ENCODE measurements at places on chromosomes 5 and 9.

DNA sequence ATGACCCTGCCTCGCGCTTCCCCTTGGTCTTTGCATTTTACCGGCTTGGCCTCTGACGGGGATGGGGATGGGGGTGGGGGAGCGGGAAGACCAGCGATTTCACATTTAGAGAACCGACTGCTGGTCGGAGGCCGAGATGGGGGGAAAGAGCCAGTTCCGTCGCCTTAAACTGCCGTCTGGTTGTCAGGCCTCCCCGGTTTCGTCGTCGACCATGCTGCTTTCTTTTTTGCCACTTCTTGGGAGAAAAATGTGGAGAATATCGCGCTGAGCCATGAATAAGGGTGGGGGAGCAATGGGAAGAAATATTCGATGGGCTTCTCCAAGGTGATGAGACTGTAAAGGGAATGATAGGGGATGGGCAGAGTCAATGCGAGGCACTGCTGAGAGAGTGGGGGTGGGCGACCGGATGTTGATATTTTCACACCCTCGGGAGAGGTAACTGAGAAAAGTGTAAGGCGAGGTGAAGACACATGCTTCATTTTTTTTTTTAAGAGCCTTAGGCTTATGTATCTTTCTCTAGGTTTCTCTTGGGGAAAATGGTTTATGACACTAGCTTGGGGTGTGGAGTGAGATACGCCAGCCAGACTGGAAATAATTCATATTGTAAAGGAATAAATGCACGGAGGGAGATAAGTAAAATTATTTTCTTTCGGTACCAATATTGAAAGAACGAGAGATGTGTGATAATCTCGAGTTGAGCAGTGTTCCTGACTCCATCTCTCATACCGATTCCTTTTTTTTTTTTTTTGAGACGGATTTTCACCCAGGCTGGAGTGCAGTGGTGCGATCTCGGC, 1.1 kb downstream of the KIF2A start:
- no peak for DNase-seq

DNA sequence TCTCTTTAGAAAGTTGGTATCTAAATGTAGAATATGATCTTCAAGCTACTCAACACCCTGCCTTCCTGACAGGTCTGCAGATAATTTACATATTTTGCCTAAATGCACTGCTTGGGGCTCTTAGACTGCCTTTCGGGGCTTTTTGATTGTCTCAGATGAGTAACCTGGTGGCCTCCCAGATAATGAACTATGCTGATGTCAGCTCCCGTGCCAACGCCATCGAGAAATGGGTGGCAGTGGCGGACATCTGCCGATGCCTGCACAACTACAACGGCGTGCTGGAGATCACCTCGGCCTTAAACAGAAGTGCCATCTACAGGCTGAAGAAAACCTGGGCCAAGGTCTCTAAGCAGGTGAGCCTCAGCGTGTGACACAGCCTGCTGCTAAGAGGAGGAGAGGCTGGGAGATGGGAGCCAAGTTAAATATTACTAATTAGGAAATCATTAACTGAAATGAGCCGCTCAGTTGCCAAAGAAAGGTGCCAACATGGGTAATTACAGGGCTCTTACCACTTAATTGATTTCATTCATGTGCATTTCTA, 20.8 kb upstream of the CKMT2 start:
- DNase-seq: no peak

DNA sequence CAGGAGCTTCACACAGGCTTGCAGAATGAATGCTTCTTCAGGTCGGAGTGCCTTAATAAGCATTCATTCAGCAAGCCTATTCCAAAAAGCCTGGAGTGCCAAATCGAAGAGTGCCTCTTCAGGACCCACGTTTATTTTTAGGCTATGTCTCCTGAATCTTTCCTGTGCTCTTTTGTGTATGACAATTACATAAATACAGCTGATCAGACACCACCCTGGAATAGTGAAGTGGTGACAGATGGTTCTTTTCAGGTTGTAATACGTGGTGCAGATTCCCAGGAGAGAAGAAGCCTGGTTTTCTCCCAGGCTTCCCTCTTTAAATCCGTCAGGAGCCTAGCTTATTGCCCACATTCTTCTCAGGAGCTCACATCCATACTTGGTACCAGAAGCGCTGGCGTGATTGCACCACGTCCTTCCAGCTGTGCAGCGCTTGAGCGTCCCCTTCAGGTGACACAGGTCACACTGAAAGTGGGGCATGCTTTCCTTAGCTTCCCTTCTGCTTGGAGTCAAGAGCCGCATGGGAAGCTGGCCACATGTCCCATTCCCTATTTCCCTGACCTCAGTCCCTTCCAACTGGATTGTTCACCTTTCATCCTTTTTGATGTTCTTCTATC, 123.1 kb downstream of the ADCY2 start:
- DNase-seq: no peak

- no peak for DNase-seq
Observed at GRCh38 chr9:14348373-14349145, 34.6 kb upstream of the NFIB start.

Measured in SK-N-MC (cell line).